ENCODE measurements at places on chromosomes 5 and 9.
A peak's percentile ranks its signal among the peaks of the same experiment; 100 is the strongest.

DNA sequence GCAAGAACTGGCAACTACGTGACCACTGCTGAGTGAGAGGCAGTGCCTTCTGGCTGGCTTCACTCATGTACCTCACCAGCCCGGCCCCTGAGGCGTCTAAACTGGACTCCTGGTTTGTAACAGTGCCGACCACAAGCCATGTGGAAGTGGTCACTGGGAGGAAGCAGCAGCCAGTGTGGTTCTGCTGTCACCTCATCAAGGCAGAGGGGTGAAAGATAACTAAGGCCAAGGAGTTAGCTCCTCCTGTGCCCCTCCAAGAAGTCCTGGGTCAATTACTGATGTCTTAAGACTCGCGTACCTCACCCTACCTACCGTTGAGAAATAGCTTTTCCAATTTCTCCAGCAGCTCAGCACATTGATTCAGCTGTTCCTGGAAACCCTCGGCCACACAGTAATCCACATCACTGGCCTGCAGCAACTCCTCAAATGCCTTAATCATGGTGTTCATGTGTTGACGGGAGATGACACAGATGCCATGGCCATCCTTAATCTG lies 142.9 kb downstream of the CDK5RAP2 start:
- peak; percentile 20 for DNase-seq

GRCh38 chr5:52896534-52897237 lies 92.5 kb upstream of the ITGA2 start:
- DNase-seq: peak; percentile 52

DNA sequence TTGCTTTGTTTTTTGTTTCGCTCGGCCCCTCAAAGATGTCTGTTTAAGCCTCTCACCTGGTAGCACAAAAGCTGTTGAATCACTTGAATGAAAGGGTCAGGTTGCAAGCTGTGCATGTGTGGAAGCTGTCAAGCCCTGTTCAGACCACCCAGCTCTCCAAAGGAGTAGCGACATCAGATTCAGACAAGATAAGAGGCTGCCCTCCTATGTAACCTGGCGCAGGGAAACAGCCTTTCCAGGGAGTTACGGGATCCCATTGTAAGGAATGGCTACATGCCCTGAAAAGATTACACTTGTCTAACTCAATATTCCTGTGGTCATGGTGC lies 2.9 kb downstream of the FREM1 start:
- DNase-seq: no peak

- peak; percentile 21 for DNase-seq
These were observed 72.0 kb downstream of the RETREG1 start for GRCh38 chr5:16544607-16545374.

DNA sequence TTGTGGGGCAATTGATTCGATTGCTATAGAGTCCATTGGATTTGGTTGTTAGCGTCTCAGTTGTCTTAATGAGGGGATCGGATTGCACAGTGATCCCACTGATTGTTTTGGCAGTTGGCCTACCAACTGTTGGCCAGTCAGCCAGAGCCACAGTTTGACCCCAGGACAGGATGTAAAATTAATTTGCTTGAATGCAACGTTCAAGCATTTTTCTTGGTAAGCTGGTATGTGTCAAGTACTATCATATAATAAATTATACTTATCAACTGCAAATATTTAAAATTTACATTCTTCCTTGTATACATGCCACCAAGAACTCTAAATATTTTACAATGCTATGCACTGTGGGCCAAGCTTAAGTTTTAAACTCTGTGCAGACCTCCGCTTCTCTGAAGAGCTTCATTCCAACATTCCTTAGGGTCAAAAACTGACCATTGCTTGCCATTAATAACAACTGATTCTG lies 80.4 kb upstream of the OSMR start:
- DNase-seq: peak; percentile 88

- DNase-seq: no peak
These were observed 67.9 kb upstream of the UNC5A start for GRCh38 chr5:176742246-176743105.

- no peak for DNase-seq
These were observed 13.9 kb downstream of the NR2F1 start for GRCh38 chr5:93596676-93597490.

DNA sequence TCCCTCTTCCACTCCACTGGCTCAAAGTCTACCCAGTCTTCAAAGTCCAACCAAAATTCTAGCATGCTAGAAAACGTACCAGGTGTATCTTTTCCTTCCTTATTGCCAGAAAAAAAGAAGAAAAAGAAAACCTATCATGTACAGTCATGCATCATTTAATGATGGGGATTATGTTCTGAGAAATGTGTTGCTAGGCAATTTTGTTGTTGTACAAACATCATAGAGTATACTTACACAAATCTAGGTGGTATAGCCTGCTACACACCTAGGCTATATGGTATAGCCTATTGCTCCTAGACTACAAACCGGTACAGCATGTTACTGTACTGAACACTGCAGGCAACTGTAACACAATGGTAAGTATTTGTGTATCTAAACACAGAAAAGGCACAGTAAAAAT lies 104.8 kb downstream of the SREK1 start:
- DNase-seq: no peak

- no peak for DNase-seq
These were observed 23.1 kb downstream of the FSTL4 start for GRCh38 chr5:133589286-133589685.

- DNase-seq: no peak
These were observed 83.5 kb downstream of the PTCH1 start for GRCh38 chr9:95433096-95433819.

DNA sequence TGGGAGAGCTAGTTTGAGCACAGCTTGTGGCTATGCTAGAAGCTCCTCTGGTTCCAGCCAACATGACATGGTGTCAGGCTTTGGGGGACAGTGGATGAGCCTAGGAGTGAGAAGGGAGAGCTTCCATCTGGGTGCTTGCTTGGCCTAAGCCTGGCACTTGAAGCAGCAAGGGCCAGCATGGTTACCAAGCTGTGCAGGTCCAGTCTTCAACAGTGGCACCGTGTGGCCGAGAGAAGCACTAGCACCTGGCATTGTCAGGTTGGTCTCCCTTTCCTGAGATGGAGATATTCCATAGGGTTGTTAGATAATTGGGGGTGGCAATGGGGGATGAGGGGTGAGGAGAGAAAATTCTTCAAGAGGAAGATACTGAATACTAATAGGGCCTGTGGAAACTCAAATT lies 261.9 kb downstream of the PBX3 start:
- no peak for DNase-seq

DNA sequence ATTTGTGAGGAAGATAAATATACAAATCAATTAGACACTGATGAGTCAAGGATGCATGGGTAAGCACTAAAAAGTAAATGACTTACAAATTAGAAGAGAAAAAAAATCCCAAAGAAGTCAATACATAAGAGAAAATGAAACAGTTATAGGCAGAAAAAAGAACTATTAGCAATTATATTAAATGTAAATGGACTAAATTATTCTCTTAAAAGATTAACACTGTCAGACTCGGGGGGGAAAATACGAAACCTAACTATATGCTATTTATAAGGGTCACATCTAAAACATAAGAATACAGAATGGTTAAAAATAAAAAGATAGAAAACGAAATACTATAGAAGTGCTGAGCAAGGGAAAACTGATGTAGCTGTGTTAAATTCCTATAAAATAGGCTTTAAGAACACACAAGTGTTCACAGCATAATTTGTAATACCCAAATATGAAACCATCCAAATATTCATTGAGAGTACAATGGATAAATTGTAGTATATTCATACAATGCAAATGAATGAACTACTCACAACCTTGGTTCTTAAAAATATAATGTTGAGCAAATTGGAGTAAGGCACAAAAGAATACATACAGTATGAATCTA lies 67.1 kb upstream of the SH3PXD2B start:
- no peak for DNase-seq

DNA sequence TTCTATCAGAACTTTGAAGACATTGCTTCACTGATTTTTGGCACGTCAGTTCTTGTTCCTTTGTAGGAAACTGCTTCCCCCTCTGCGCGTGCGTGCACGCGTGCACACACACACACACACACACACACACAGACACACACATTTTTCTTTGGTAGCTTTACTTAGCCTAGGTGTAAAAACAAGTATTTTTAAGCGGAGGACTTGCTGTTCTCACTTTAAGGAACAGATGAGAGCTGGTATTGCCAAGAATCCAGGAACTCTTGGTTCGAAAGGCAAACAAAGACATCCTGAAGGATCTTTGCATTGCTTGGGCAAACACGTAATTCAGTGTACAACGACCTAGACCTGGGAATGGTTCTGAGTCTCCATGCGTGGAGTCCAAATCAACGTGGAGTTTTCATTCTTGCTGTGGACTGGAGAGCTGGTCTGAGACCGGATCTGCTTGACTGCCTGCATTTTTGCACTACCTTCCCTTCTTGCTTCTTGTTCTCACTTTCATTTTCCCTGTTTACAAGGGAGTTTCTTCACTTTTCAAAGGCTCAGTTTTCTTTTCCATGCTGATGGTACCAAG lies 8.2 kb downstream of the TMEM268 start:
- DNase-seq: no peak

DNA sequence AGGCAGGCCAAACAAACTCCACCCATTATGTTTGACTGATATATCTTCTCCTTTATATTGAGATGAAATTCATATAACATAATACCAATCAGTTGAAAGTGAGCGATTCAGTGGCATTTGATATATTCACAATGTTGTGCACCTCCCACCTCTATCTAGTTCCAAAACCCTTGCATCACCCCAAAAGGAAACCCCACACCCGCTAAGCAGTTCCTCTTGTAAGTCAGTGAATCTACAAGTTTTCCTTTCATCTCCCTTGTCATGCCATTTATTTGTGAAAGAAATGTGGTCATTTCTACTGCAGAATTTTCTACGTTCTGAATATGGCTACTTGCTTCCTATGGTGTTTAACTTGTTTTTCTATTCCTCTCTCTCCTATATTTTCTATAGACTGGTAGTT lies 99.4 kb upstream of the PTPN3 start:
- no peak for DNase-seq

GRCh38 chr5:139636975-139637408 lies 11.2 kb upstream of the CXXC5 start:
- peak; percentile 51 for DNase-seq

DNA sequence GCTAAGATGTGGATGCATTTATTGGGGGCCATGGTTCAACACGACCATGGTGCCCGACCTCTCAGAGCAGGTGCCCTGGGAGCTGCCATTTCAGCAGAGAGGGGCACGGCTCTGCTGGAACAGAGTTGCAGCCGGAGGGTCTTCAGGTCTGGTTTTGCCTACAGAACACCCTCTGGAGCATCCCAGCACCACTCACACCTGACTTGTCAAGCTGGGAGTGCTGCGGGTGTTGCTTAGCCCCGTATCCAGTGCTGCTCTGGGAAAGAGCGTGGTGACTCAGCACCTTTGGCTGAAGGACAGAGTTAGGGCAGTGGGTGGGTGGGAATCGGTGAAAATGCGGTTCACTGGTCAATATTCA lies 36.5 kb upstream of the IRX4 start:
- no peak for DNase-seq

DNA sequence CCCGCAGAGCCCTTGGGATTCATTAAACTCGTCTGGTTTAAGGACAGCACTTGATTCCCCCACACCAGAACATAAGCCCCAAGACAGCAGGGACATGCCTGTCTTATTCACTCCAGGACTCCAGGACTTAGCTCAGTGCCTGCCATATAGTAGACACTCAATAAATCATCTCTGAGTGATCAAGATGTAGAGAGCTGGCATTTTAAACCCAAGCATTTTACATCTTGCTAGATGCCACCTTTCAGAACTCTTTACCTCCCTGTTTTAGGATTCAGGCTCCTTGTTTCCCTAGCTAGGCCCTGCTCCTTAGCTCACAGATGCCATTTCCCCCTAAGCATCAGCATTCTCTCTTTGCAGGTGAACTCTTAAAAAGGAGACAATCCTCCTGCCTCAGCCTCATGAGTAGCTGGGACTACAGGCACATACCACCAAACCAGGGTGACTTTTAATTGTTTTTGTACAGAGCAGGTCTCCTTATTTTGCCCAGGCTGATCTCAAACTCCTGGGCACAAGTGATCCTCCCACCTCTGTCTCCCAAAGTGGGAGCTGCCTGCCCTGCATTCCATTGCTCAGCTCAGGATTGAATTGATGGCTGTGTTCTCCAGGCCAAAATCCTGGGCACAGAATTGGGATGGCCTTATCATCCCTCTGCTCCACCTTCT lies 32.0 kb upstream of the CPEB4 start:
- no peak for DNase-seq

GRCh38 chr5:132760601-132761317 lies 13.5 kb downstream of the CCNI2 start:
- no peak for DNase-seq

GRCh38 chr9:133372144-133372543 lies 3.7 kb downstream of the SURF4 start:
- DNase-seq: no peak

DNA sequence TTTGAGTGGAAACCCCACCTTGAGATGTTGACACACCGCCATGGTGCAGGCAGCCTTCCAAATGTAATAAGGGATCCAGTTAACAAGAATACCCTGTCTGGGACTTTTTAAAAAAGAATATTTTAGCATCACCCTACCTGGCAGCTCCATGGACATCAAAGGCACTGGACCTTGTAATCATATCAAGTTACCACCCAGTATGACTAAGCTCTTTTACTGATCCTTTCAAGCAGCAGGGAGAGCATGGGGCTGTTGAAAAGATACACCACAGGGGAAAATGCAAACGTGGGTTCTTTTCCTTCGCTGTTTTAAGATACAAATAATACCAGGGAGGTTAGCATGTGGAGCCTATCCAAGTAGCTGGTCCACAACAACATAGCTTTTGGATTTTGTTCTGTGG lies 211.2 kb downstream of the SAXO1 start:
- no peak for DNase-seq

DNA sequence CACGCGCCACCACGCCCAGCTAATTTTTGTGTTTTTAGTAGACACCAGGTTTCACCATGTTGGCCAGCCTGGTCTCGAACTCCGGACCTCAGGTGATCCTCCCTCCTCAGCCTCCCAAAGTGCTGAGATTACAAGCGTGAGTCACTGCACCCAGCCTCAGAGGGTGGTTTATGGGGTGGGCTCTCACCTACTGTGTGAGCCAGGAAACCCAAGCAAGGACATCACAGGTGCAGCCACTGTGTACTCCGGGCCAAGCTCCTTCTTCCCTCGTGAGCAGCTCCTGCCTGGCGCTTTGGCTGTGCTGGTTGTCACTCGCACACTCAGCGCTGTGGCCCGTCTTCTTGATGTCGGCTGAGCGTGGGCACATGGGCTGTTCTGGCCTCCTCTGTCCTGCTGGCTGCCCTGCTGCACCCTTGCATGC lies 70.1 kb downstream of the WNK2 start:
- DNase-seq: no peak

- DNase-seq: no peak
These were observed 8.5 kb downstream of the LCP2 start for GRCh38 chr5:170289121-170289520.

- DNase-seq: no peak
These were observed 55.4 kb downstream of the FOXI1 start for GRCh38 chr5:170161069-170161468.

- peak; percentile 12 for DNase-seq
These were observed 378 bp downstream of the DROSHA start for GRCh38 chr5:31531543-31531887.

GRCh38 chr5:9456435-9457042 lies 89.3 kb downstream of the SEMA5A start:
- DNase-seq: peak; percentile 85

All from EL (cell line).